ENCODE measurements at places on chromosomes 2 and 18.

GRCh38 chr2:55550368-55551102 lies 31.0 kb downstream of the CFAP36 start:
- no peak for DNase-seq

GRCh38 chr2:164826293-164827243 lies 15.1 kb downstream of the COBLL1 start:
- DNase-seq: no peak

DNA sequence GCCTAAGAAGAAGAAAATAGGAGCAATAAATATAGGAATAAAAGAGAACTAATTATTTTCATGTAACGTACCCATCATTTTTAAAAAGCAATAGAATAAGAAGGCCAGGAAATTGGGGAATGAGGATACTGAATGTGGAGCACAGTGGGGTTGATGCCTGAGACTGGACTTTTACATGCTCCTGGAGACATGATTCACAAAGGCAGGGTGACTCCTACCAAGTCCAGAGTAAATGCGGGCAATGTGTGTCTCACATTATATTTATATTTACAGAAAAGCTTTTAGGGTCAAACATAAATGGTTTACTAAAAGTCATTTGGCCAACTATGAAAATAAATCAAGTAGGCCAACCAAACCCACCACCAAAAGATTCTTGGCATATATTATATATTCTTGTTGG lies 87.9 kb upstream of the COL5A2 start:
- DNase-seq: no peak

DNA sequence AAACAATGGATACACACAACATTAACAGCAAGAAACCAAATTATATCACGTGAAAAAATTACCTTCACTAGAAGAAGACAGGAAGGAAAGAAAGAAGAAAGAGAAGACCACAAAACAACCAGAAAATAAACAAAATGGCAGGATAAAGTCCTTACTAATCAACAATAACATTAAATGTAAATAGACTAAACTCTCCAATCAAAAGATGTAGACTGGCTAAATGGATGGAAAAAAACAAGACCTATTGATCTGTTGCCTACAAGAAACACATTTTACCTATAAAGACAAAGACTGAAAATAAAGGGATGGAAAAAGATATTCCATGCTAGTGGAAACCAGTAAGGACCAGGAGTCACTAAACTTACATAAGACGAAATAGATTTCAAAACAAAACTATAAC lies 167.0 kb upstream of the ZC3H15 start:
- DNase-seq: no peak

- DNase-seq: no peak
Measured at GRCh38 chr2:46837704-46838103, 77.9 kb downstream of the MCFD2 start.

- DNase-seq: no peak
Measured at GRCh38 chr18:47492691-47493090, 241.2 kb upstream of the SKOR2 start.

DNA sequence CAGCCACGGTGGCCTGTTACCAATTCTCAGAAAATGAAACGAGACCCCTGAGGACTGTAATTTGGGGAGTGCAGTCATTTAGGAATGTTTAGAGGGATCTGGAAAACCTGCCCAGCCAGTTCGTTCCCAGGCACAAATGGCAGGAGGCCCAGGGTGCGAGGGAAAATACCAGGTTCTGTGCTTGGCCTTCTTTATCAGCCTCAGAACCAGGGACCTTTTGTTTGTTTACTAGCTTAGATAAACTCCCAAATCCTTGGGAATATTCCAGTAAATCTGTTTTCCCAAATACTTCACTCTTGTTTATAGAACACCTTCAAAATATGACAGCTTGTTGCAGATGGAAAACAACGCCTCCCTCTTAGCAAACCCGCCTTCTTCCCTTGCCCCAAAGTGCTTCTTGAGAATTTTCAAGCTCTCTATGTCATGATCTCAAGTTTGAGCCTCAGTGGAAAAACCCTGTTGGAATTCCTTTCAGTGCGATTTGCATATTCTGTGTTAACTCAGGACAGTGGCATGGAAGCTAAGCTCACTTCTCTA lies 400.3 kb upstream of the SMIM21 start:
- DNase-seq: no peak

DNA sequence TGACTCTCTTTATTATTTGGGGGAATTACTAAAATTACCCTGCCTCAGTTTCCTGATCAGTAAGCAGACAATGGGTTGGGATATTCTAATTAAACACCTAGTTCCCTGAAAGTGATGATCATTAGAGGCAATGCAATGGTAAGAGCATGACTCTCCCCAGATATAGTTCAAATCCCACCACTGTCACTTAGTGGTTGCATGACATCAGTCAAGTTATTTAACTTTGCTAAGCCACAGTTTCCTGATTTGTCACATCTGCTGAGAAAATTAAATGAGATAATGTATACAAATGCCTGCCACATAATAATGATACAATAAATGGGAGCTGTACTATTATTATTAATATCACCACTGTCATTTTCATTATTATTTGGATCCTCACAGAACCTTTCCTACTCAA lies 29.9 kb downstream of the ZEB2 start:
- no peak for DNase-seq

DNA sequence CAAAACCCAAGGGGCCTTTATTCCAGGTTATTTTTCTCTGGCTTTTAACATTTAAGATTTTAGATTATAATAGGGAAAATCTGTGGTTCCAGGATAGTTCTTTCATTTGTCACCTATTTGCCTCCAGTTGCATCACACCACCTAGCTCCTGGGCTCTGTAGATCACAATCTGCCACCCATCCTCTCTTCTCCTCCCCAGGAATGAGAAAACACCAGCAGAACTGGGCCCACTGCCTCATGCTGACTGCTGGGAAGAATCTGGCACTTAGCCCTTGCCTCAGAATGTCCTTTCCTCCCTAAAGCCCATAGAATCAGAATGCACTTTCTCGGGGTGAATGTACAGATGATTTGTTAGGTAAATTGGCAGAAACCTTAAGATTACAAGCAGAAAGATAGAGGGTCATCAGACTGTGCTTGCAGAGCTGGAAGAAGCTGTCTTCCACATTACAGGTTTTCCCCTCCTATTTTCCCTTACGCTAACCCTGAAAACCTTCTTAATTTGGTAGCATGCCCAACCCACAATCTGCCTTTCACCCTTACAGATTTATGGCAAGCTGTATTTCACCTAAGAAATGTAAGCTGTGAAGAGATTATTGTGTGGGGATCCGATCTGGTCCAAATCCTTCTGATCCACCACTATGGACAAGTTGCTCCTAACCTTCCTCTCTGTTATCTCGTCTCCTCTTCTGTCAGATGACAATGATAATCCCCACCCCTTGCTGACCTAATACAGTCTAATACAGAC lies 72.6 kb downstream of the LRRC30 start:
- no peak for DNase-seq
